Stimulated activated CD8-positive, alpha-beta memory T cell treated with anti-CD3 and anti-CD28 coated beads, Interleukin-4, amount 100 ng/mL, for 1 hour (primary cell): ENCODE measurements at places on chromosomes 7 and 10.
A peak's percentile ranks its signal among the peaks of the same experiment; 100 is the strongest.

- DNase-seq, result no peak
Measured at GRCh38 chr7:155398944-155399343, 59.0 kb upstream of the EN2 start.

DNA sequence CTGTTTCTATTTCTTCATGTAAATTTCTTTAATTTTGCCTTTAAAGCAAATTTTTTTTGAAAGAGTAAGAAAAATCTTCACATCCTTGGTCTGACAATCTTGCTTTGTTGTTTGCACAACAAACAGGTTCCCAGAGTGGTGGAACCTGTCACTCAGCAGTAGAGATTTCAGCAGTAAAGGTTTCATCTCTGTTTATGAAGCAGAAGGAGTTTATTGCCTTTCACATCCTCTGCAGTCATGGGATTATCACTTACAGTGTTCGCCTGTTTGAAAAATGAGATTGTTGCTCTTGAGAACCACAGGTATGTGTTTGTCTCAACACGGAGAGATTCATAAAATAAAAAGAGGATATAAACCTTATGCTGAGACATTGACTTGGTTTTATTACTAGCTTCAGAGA is 342.6 kb downstream of the IPMK start:
- no peak for DNase-seq

DNA sequence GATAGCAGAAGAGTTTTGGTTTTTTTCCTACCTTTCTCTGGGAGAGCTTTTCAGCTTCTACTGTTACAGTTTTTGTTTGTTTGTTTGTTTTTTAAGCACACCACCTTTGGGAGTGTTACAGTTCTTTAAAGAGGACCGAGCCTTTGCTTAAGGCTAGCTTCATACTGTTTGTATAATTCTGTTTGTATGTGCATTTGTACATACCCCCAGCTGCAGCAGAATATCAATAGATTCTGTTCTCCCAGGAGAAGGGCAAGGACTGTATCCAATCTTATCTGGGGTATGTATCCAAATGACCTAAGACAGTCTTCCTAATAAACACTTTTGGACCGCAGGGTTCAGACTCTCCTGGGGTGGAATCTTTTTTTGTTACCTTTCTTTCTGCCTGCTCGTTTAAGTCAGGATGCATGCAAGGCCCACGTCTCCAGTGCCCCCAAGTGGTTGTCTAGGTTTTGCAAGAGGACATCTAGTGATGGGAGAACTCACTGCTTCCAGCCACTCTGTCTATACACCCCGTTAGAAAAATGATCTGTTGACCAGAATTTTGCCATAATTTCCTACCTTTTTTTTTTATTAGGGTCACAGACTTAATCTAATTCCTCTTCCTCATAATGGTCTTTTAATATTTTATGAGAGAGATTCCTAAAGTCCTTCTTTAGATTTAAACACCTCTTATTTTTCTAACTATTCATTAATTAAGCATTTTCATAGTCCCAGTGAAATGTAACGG is 23.9 kb downstream of the NRF1 start:
- peak; percentile 44 for DNase-seq

GRCh38 chr7:34825221-34825620 is 167.2 kb downstream of the NPSR1 start:
- DNase-seq, result no peak

GRCh38 chr10:30185341-30185740 is 126.0 kb upstream of the JCAD start:
- DNase-seq, result no peak

GRCh38 chr7:1085910-1086421 is 1.9 kb upstream of the GPER1 start:
- no peak for DNase-seq

DNA sequence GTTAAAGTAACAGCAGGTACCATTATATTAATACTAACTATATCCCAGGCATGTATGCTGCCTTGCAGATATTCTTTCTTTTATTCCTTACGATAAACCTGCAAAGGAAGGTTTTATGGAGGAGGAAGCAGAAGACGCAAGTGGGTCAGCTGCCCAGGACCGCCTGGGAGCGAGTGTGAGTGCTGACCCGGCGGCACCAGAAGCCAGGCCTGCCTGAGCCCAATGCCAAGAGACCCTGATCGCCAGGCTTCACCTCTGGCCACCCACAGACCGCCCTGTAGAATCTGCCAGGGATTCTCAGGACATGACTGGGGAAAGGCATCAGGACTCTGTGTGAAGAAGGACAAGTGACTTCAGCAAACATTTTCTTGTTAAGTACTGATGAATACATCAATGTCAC is 26.3 kb downstream of the PITRM1 start:
- DNase-seq, result no peak

DNA sequence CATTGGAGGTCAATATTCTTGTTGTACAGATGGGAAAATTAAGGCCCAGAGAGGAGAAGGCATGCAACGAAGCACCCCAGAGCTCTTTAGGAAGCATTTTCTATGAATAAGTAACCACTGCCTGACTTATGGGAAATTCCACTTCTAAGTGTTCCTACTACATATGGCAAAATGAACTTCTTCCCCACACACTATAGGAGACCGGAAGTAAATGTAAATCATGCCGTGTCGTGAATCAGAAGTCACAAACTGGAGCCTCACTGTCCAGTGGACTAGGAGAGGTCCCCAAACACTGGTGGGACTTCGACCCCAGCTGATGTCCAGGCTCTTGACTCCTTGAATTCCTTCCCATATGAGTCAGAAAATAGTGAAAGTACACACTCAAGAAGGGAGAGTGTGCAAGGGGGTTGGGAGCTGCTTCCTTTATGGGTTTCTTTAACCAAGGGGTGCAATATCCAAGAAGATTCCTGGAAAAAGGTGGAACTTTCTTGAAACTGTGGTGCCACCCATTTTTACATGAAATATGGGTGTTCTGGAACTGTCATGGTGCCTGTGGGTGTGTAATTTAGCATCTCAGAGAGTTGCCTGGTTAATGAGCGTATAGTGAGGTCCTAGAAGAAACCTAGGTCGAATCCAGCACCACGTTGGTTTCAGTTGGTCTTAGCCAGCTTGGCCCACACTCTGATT is 6.7 kb downstream of the RASSF4 start:
- DNase-seq, result no peak

GRCh38 chr7:94049615-94050014 is 45.5 kb upstream of the BET1 start:
- no peak for DNase-seq

GRCh38 chr7:155257482-155258225 is 40.0 kb upstream of the INSIG1 start:
- no peak for DNase-seq

- no peak for DNase-seq
Measured at GRCh38 chr10:61859786-61860185, 41.7 kb upstream of the ARID5B start.

- DNase-seq, result no peak
Measured at GRCh38 chr7:116367171-116367813, 132.2 kb upstream of the CAV2 start.

DNA sequence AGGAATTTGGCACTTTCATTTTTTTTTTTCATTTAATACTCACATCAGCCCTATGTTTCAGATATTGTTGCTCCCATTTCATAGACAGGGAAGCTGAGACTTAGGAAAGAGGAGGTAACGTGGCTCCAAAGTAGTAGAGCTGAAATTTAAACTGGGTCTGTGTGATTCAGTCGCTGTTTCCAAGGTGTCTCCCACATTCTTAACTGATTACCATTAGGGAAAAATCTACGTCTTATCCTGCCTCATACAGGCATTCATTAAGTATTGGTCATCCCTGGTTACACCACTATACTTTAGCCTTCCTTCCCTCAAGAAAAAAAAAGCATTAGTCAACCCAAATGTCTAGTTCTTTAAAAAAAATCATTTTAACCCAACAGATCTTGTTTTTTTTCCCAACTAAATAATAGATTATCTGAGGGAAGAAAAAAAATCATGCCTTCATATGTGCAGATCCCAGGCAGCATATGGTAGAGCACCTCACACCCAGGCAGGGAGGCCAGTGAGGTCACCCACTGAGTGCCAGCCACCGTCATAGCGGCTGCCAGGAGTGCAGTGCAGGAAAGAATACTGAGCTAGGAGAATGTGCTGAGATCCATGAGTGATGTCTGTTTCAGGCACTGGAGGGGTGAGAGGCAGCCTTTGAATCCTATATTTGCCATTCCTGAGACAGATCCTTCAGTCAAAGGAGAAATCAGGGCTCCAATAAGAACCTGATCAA is 59.0 kb upstream of the SORCS3 start:
- no peak for DNase-seq

DNA sequence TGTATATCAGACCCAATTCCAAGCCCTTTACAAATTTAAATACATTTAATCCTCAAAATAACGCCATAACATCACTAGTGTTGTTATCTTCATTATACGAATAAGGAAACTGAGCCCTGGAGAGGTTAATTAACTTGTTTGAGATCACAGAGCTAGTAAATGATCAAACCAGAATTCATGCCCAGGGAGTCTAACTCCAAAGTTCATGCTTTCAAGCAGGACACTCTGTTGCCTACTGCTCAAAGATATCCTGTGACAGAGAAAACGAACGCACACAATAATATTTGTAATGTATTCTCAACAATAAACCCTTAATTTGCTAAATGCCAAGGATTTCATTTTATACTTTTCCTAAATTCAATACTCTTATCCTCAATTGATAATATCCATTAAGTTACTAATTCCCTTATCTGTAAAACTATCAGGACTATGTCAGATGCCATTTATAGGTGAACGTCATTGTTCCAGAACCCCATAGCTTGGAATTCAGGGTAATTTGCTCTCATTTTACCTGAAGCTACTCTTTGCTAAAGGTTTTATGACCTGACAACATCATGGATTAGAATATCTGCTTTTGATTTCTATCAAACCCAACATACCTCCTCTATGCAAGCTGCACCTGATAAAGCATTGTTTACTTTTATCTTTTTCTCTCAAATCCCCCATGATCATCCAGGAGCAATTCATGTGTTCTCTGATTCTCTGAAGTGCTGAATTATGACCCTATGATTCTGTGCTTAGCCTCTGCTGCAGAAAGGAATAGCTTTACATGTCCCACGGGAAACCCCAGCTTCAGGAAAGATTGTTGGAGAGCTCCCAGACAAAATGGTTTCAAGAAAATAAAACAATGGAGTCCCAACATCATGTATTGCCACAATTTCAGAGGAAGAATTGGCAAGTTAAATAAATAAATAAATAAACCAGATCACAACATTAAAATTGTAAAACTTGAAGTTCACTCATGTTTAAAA is 150.2 kb upstream of the CDK1 start:
- no peak for DNase-seq

DNA sequence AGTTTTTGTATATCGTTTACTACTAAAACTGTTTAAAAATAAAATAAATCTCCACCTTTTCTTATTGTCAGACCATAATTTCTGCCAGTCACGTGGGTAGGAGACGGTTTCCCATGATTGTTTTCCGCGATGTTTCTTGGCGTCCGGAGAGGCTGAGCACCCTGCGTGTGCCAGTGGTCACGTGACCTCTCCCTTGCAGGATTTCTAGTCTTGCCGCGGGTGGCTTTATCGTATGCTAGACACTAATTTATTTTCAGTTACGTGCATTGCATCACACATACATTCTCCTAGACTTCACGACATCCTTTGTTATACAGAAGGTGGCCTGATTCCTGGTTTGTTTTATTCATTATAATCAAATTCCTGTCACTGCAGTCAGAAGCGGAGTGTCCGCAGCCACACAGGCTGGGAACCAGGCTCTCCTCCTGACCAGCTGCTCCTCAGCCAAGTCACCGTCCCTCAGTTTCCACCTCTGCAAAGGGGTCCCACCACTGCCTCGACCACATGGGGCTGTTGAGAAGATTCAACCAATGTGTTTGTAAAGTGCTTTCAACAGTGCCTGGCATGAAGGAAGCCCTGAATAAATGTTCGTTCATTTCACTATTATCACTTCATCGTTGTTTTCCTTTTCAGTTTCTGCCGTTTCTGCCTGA is 203.2 kb upstream of the PPP2R2D start:
- DNase-seq, result no peak

- no peak for DNase-seq
Measured at GRCh38 chr7:7967886-7968543, 581 bp upstream of the GLCCI1 start.

GRCh38 chr7:148277042-148277660 is 313.4 kb upstream of the C7orf33 start:
- no peak for DNase-seq

DNA sequence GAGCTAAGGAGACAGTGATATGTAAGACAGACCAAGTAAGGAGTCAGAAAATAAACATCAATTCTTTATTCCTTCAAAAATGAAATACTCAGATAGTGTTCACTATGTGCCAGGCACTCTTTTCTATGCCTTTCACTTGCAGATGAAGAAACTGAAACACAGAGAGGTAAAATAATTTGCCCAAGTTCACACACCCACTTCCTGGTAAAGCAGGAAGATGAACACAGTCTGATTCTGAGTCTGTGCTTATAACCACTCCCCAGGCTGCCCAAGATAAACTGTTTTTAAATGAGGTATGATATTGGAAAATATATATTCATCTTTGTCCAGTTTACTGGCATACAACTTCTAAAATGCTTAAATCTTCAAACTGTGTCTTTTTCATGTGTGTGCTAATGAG is 294.4 kb upstream of the NPVF start:
- DNase-seq, result no peak

- no peak for DNase-seq
Measured at GRCh38 chr7:136969761-136970160, 101.3 kb downstream of the CHRM2 start.

DNA sequence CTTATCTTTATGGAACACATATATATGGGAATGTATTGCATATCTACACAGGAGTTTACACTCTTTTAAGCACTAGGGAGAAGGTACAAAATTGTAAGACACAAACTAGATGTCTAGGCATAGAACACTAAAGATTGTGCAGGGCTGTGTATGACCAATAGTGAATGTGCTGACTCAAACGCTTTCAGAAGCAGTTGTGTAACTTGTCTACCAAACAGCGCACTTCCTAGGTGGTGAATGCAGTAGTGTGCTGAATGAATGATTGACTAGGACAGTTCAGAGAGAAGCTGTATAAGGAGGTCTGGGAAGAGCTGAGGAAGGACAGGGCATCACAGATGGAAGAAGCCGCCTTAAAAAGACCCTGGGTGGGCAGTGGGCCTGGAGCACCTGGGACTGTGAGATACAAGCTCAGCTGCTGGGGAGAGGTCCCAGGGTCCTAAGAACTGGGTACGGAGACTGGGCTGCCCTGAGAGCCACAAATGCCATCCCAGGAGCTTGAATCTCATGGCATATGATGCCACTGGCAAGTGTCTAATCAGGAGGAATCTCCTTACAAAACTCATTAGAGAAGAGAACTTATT is 14.2 kb downstream of the CLRN3 start:
- DNase-seq, result no peak

DNA sequence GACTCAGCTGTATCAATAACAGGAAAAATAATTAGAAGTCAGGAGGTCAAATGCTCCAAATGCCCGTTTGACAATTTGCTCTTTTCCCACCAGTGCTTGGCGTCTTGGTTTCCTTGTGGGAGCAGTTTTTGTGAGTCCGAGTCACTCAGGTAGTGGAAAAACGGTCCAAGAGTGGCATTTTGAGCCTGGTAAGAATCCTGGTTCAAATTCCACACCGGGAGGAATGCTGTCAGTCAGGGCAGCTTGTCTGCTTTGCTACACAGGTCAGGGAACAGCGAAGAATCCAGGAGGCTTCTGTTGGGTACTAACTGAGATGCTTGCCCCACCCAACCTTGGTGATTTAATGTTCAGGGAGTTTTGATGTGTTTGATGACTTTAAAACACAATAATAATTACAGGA is 209.5 kb downstream of the HERPUD2 start:
- no peak for DNase-seq
